HCT116 (cell line): ENCODE measurements at places on chromosomes 5 and 9. TPM values are rescaled to one million over a fixed set of nuclear protein-coding genes. Genes with fewer than 3 reads are reported as not detected.

PHF24 gene
- 0.47 TPM for total RNA-seq

VLDLR gene
- 0.17 TPM for total RNA-seq

GPR150 gene
- not detected for total RNA-seq

FRRS1L gene
- not detected for total RNA-seq

AGXT2 gene
- total RNA-seq: not detected

- no peak for DNase-seq
- no peaks in the 10 kb centered on the region for H3K27me3 ChIP-seq
- H3K4me1 ChIP-seq: no peaks in the 10 kb centered on the region
- no peak overlapping the region for H3K27ac ChIP-seq
- H3K4me3 ChIP-seq: no peak overlapping the region
- H3K36me3 ChIP-seq: no peaks in the 10 kb centered on the region
These were observed 53.9 kb downstream of the CDH6 start for GRCh38 chr5:31247381-31247780.

DNA sequence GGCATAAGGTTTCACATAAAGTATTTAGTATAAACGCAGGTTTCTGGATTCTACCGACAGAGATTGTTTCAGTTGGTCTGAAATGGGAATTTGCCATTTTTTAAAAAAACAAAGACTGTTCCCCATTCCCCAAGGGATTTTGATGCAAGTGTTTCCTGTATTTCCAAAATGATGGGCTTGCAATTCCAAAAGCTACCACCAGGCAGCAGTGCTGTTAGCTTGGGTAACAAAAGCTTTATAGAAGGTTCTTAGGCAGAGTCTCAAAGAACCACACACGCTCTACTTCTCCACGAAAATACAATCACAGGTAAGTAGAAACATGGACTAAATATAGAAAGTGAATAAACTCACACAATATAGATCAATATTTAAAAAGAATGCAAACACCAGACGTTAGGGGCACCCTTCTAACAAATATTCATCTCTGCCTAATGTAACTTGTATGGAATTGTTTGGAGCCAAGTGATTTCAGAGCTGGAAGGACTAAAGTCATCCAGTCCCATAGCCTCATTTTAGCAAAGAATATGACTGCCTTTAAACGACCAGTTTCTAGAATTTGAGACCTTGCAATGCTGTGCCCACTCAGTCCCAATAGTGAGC is 154.3 kb downstream of the SPOCK1 start:
- H3K36me3 ChIP-seq: no peaks in the 10 kb centered on the region
- no peak overlapping the region for H3K27ac ChIP-seq
- peaks cover 27% of the 10 kb centered on the region for H3K27me3 ChIP-seq
- peak; percentile 36 for DNase-seq
- H3K4me1 ChIP-seq: no peaks in the 10 kb centered on the region

DNA sequence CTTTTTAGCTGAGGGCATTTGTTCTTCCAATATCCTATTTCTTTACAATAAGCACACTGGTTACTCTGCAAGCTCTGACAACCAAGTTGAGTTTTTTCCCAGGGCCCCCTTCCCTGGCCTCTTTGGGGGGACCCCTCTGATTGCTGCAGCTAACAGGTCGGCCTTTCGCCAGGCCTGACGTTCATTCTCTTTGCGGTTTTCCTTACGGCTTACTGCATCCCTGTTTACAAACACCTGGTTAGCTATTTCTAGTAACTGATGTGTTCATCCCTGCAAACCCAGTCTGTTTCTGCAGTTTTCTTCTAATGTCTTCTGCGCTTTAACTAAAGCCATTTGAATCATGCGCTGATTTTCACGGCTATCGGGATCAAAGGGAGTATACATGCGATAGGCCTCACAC is 37.5 kb upstream of the PPP1R26 start:
- no peaks in the 10 kb centered on the region for H3K36me3 ChIP-seq
- no peak overlapping the region for H3K4me3 ChIP-seq
- no peak overlapping the region for H3K27ac ChIP-seq
- DNase-seq: no peak

DNA sequence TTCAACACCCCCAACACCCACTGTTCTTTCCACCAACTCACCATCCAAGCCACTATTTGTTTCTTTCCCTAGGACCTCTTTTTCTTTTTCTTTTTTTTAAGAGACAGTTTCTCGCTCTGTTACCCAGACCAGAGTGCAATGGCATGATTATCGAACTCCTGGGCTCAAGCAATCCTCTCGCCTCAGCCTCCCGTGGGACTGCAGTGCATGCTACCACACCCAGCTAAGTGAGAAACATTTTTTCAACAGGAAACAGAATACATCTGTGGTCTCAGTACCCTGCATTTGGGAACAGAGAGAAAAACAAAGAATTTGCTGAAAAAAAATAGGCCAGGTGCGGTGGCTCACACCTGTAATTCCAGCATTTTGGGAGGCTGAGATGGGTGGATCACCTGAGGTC is 24.6 kb downstream of the B4GALT1 start:
- no peak overlapping the region for H3K4me3 ChIP-seq
- H3K27ac ChIP-seq: no peak overlapping the region
- H3K27me3 ChIP-seq: no peaks in the 10 kb centered on the region
- no peaks in the 10 kb centered on the region for H3K4me1 ChIP-seq

DNA sequence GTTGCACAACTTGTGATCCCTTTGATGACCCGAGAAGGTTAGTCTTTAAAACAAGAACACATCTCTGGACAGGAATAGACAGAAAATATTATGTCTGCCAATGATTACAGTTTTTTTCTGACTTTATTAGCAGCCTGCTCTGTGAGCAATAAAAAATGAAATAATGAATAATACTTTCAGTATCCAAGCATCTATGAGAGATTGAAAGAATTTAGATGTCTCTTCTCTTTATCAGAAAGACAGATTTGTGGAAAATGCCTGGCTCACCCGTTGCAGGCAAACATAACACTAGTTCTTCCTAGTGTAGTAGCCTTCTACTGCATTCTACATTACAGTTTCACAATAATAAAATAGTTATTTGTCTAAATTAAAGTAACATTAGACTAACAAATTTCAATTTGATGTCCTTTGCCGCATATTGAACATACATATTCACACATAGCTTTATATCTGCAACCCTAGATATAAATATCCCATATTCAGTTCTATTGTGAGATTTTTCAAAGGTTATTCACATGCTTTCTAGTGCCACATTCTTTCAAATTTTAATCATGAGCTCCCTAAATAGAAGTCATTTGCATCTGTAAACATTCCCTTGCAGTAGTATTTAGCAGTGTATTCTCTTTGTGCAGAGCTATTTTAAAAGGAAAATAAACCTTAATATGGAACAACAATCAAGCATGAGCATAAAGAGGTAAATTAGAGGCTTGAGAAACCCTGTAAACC is 267.3 kb downstream of the EFNA5 start:
- no peak overlapping the region for H3K27ac ChIP-seq
- no peaks in the 10 kb centered on the region for H3K4me1 ChIP-seq
- H3K4me3 ChIP-seq: no peak overlapping the region
- DNase-seq: no peak
- no peaks in the 10 kb centered on the region for H3K27me3 ChIP-seq
- no peaks in the 10 kb centered on the region for H3K36me3 ChIP-seq

- H3K4me1 ChIP-seq: no peaks in the 10 kb centered on the region; the same call in 1 of the 2 replicates
- no peak overlapping the region for H3K27ac ChIP-seq
- no peak for DNase-seq
These were observed 630.4 kb downstream of the PSAT1 start for GRCh38 chr9:78927099-78927940.

GRCh38 chr5:30287890-30288289 is 905.6 kb upstream of the CDH6 start:
- H3K36me3 ChIP-seq: no peaks in the 10 kb centered on the region
- no peaks in the 10 kb centered on the region for H3K4me1 ChIP-seq
- H3K4me3 ChIP-seq: no peak overlapping the region
- no peak for DNase-seq
- no peaks in the 10 kb centered on the region for H3K27me3 ChIP-seq
- H3K27ac ChIP-seq: no peak overlapping the region

GRCh38 chr5:3888310-3888709 is 292.7 kb downstream of the IRX1 start:
- H3K27me3 ChIP-seq: no peaks in the 10 kb centered on the region
- no peaks in the 10 kb centered on the region for H3K36me3 ChIP-seq
- no peak overlapping the region for H3K27ac ChIP-seq
- DNase-seq: no peak

GRCh38 chr9:36031774-36032555 is 4.7 kb upstream of the RECK start:
- H3K36me3 ChIP-seq: no peaks in the 10 kb centered on the region
- peaks cover 8% of the 10 kb centered on the region for H3K4me1 ChIP-seq
- H3K27me3 ChIP-seq: no peaks in the 10 kb centered on the region
- no peak for DNase-seq
- H3K4me3 ChIP-seq: no peak overlapping the region

- no peaks in the 10 kb centered on the region for H3K27me3 ChIP-seq
- no peaks in the 10 kb centered on the region for H3K36me3 ChIP-seq
- H3K4me3 ChIP-seq: no peak overlapping the region
These were observed 150.2 kb downstream of the MACROH2A1 start for GRCh38 chr5:135248801-135249231.

DNA sequence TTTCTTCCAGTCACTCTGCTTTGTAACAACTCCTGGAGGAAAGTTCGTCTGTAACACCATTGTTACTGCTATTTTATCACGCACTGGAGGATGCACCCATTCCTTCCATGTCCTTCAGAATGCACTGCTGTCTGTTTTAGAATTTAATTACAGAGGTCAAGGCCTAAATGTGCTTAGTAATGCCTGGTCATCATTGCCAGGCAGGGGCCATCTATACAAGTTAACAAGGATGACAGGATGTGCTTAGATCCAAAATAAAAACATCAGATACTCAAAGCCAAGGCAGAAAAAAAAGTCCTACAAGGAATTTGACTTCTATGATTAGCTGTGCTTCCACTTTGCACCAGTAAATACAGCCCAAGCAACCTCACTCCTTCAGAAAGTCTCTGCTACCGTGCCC is 371.4 kb downstream of the SEMA5A start:
- no peak overlapping the region for H3K4me3 ChIP-seq
- no peak for DNase-seq
- H3K4me1 ChIP-seq: no peaks in the 10 kb centered on the region

DNA sequence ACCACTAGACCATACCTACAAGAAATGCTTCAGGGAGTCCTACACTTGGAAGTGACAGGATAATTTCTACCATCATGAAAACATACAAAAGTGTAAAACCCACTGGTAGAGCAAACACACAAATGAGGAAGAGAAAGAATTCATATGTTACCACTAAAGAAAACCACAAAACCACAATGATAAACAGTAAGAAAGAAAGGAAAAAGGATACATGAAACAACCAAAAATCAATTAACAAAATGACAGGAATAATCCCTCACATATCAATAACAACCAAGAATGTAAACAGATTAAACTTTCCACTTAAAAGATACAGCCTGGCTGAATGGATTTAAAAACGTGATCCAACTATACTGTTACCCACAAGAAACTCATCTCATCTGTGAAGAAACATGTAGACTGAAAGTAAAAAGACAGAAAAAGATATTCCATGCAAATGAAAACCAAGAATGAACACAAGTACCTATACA is 83.4 kb downstream of the LPAR1 start:
- H3K27ac ChIP-seq: no peak overlapping the region
- no peaks in the 10 kb centered on the region for H3K27me3 ChIP-seq
- no peak for DNase-seq

DNA sequence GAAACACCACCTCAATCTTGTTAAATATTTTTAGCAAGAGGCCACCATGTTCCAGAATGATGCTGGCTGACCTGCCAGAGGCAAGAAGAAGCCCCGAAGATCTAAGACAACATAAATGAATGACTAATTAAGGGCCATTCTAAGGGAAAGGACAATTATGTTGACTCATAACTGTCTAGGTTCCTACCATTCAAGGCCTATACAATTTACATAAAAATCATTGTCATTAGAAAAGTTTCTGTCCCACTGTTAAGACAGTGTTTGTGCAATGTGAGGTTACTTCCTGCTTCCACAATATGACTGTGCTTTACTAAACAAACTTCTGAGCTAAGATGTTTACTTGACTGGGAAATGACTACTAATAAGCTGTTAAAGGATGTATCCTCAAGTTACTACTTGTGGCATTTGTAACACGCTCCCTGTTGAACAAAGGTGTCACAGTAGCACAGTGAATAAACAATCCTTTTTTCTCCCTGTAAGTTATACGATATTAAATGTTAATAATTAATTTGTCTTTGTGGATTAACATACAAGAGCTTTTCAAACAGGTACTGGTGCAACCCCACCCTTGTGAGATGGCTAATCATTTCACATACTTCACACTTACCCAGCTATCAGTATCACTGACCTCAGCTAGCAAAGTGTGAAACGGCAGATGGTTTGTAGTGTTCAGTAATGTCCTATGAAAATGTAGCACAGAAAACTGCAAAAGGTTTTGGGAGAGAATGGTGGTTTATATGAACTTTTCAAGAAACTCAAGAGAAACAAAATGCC is 195.8 kb downstream of the EFNA5 start:
- no peak overlapping the region for H3K27ac ChIP-seq
- no peak overlapping the region for H3K4me3 ChIP-seq
- H3K27me3 ChIP-seq: no peaks in the 10 kb centered on the region
- H3K36me3 ChIP-seq: no peaks in the 10 kb centered on the region
- H3K4me1 ChIP-seq: peaks cover 5% of the 10 kb centered on the region; the same call in 1 of the 2 replicates
- no peak for DNase-seq

DNA sequence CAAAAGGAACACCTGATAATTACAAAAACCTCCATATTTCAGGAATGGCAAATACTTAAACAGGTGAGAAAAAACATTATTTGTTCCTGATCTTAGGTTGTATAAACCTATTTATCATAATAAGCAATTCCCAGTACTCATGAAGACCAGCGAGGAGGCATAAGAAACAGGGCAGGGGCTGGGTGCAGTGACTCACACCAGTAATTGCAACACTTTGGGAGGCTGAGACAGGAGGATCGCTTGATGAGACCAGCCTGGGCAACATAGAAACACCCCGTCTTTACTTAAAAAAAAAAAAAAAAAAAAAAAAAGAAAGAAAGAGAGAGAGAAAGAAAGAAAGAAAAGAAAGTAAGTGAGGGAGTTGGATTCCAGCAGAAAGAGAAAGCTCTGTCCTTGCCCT is 21.6 kb downstream of the CCNJL start:
- no peaks in the 10 kb centered on the region for H3K36me3 ChIP-seq
- H3K27me3 ChIP-seq: no peaks in the 10 kb centered on the region
- no peak overlapping the region for H3K4me3 ChIP-seq
- no peak for DNase-seq
- no peak overlapping the region for H3K27ac ChIP-seq

DNA sequence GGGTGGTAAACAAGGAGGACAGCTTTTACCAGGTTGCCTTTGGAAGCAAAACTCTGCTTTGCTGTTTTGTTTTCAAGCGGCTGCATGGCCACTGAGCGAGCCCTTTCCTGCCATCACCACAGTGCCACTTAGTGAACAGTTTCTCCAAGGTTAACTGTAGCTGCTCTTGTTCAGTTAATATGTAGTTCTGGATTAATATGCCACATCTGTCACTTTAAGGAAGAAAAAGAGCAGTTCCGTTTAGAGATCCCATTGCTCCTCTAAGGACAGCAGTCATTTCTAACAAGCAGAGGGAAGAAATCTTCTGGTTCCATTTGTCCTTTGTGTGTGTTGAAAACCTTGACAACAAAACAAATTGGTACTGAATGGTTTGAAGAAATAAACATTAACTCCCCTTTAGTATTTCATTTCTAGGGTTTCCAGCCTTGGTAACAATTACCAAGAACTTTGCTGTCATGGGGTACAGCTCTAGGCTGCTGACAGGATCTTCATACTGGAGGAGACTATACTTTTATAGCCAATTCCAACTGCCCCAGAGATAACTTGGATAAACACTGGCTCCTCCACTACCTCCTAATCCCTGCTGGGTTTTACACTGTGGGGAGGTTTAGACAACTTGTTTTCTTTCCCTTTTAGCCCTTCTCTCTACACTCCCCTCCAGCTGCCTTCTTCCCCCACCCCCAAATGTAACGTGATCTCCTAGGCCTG is 10.3 kb upstream of the ABL1 start:
- no peaks in the 10 kb centered on the region for H3K27me3 ChIP-seq
- DNase-seq: no peak
- no peak overlapping the region; the same call in 1 of the 2 replicates for H3K27ac ChIP-seq
- no peaks in the 10 kb centered on the region for H3K36me3 ChIP-seq
